ENCODE measurements at places on chromosomes 1 and 21.
A peak's percentile ranks its signal among the peaks of the same experiment; 100 is the strongest.

DNA sequence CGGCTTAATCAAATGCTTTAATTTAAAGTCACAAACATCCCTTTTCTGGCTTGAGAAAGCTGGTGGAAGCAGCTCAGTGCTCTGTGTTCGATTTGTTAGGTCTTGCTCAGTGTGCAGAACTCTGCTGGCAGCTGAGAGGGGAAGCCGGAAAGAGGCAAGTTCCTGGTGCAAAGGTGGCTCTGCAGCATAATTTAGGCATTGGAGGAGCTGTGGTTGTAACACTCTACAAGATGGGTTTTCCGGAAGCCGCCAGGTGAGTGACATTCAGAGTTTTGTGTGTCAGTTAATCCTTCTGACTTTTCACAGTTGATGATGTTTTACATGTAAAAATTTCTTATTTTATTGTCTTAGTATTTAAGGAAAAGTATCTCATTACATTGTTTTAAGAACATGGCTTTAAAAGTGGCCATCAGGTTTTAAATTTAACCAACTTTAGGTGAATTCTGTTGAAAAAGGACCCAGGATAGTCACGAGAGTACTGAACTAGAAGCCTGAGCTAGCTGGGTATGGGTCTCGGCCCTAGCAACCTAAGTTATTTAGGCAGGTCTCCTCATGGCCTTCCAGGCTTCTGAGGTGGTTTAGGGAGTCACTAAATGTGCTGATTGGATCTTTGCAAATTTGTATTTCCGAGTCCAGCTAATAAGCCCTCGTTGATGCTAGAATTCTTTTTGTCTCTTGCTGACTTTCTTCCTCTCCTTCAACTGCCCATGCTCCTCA lies 47.1 kb upstream of the PODN start:
- peak; percentile 60 for DNase-seq

GRCh38 chr1:16205891-16206546 lies 6.4 kb downstream of the ARHGEF19 start:
- no peak for DNase-seq

DNA sequence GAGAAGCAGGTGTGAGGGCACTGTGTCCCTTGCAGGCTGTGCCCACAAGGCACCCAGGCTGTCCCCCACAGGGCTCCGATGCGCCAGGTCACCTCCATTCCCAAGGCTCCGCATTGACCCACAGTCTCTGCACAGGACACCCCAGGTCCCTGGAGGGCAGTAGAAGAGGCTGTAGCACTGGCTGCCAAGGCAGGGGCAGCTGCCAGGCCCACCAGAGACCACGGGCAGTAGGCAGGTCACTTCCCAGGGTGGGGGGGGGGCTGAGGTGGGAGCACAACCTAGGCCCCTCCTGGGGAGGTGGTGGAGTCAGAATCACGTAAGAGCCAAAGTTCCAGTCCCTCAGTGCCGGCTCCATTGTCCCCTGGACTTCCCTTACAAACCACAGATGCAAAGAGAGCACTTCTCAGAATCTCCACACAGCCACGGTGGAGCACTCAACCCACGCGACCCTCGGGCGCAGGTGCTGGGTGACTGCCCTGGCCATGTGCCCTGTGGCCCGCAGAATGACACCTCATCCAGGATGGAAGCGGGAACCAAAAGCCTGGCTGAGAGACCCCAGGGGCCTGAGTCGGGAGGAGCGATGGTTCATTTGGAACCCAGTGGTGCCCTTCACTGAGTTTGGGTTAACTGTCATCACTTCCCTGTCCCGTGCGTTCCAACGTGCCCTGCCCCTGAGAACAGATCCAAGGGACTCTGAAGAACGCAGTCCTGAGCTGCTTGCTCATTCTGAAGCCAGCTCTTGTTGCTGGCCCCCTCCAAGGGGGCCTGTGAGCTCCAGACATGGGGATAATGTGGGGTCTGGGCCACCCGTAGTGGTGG lies 69.7 kb upstream of the PDE9A start:
- DNase-seq, result no peak

GRCh38 chr1:53736290-53736689 lies 2.7 kb downstream of the GLIS1 start:
- no peak for DNase-seq

- DNase-seq, result no peak
Observed at GRCh38 chr1:243973169-243973568, 77.9 kb upstream of the ZBTB18 start.

DNA sequence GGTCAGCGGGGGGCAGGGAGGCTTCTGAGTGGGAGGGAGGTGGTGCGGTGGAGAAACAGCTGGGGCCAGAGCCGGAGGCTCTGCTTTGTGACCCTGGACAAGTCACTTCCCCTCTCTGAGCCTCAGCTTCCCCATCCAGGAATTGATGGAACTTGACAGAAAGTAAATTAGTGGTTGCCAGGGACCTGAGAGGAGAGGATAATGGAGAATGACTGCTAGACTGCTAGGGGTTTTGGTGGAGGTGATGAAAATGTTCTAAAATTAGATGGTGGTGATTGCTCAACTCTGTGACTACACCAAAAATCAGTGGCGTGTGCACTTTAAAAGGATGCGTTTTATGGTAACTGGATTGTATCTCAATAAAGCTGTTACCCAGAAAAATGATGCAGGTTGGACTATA lies 100.9 kb downstream of the ARHGEF10L start:
- DNase-seq, result no peak

DNA sequence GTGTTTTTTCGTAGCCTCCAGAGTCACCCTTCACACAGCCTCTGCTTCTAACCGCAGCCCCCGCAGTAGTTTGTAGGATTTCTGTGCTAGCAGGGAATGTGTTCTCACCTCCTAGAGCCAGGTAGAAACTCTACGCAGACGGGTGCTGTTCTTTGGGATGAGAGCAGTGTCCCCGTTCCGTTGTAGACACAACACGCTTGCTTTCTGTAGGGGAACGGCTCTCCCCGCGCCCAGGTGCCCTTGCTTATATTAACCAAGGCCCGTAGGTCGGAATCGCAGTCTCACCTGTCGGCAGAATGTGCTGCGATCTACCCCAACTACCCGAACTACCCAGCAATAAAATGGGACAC lies 111.8 kb upstream of the NBPF11 start:
- no peak for DNase-seq

DNA sequence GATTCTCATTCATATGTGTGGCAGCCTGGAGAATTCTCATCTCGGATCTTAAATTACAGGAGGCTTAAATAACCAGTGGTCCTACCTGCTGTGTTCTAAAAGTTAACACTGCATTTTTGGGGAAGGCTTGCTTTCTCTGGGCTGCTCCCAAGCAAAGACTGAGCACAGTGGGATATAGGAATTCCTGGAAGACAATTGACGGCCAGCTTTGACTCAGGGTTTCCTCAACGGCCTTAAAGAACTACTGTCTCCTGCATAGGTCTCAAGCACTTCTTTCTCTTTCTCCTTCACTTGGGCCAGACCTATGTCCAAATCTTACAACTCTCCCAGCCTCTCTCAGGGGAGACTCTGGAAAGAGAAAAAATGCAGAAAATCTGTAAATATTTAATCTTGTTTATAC lies 1.0 kb upstream of the KRTAP13-3 start:
- no peak for DNase-seq

DNA sequence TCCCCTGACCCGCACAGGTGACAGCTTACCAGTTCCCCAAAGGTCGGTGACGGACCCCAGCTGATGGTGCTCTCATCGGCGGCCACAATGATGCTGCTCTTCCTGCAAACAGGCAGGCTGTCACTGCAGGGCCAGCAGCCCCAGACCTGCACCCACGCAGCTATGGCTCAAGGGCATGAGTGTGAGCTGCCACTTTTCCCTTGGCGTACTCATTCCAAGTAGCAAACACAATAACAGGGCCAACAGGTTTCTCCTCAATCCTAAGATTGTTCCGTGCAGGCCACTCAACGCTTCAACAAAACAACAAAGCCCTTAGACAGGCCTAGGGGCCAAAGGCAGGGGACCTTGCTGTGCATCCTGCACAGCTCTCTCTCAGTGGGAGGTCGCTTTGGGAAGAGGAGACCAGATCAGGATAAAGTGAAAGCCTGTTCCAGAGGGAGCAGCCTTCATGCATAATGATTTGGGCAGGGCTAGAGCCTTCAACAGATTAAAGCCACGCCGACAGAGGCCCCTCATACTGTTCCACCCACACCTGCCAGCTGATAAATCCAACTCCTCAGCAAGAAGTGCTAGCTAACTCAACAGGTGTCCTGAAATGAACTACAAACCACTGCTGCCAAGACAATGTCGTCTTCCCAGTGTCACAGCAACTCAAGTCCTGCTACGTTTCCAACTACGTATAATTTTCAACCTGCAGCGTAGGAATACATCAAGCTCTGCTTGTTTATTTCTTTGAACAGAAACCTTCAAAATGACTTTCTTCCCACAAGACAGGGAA lies 27.2 kb downstream of the RCC2 start:
- no peak for DNase-seq

DNA sequence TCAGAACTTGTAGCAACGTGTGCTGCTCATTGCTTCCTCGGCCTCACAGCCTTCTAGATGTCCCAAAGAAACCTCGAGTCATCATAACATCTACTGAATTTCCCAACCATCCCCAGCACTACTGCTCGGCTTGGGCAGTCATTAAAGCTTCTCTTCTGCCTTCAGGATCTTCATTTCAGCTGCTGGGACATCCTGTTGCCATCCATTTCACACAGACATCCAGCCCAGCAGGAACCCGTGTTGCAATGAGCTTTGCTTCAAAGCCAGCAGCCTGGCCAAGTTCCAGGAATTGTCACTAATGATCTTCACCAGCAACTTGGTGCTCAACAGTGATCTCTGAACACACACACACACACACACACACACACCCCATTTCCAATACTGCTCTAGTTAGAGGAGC lies 18.5 kb downstream of the WLS start:
- DNase-seq, result no peak

DNA sequence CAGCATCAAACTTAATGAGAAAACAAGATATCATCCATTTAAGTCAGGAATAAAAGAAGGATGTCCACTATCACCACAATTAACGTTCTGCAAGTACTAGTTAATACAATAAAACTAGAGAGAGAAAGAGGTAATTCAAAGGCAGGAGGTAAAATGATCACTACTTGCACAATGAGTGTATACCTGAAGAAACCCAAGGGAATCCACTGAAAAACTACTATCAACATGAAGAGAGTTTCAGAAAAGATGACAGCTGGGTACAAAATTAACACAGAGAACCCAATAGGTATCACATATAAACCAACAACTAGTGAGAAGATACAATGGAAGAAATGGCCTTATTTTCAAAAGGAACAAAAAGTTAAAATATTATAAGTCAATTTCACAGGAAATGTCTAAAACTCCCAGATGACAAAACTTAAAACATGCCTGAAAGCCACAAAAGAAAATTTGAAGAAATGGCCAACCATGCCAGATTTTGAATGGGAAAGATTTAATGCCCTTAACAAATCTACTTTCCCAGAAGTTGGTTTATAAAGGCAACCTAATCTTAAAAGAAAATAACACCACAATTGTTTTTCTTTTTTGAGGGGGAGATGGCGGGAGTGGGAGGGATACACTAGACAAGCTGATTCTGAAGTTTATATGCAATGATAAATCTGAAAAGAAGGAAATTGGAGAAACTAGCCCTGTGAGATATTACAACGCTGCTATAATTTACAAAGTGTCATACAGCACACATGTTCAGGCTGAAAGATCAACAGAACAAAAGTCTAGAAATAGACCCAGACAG lies 17.8 kb downstream of the VPS26C start:
- DNase-seq, result no peak

- no peak for DNase-seq
Observed at GRCh38 chr1:22174446-22175220, 31.7 kb upstream of the WNT4 start.

DNA sequence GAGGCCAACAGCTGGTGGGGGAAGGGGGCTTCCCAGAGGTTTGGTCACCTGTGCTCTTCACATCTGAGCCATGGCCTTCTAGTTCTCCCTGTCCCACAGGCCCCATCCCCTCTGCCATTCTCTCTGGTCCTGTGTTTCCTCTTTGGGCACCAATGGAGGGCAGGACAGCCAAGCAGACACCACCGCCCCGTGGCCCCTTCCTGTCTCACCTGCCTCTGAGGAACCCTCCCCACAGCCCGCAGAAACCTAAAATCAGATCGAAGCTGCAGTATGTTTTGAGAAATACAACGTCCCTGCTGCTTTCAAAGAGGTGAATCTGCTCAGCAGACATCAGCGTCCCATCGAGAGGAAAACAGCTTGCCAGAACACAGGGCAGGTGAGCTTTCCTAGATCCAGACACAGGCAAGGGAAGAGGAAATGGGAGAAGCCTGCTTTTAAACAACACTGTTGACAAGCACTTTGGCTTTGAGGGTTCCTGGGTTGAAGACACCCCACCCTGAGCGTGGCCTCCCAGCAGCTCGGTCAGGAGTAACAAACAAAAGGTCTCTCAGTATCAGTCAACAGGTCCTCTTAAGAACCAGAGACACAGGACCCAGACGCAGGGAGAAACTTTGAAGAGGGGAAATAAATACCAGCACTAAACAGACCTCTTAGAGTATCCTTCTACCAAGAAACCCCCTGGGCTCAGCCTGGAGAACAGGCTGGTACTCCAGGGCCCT lies 2.3 kb downstream of the PANK4 start:
- no peak for DNase-seq

Measured in AG04449 (cell line).